Hematopoietic multipotent progenitor cell treated with erythropoietin and hydrocortisone succinate and interleukin-3 and kit ligand, for 6 days (in vitro differentiated cells): ENCODE measurements at places on chromosomes 4 and X.

GRCh38 chrX:100647739-100648138, 3.7 kb downstream of the SRPX2 start:
- no peak for DNase-seq

- no peak for DNase-seq
Measured at GRCh38 chrX:7294483-7294882, 146.5 kb upstream of the PUDP start.

- DNase-seq: peak; percentile 26
Measured at GRCh38 chr4:143202824-143203223, 18.1 kb downstream of the USP38 start.

DNA sequence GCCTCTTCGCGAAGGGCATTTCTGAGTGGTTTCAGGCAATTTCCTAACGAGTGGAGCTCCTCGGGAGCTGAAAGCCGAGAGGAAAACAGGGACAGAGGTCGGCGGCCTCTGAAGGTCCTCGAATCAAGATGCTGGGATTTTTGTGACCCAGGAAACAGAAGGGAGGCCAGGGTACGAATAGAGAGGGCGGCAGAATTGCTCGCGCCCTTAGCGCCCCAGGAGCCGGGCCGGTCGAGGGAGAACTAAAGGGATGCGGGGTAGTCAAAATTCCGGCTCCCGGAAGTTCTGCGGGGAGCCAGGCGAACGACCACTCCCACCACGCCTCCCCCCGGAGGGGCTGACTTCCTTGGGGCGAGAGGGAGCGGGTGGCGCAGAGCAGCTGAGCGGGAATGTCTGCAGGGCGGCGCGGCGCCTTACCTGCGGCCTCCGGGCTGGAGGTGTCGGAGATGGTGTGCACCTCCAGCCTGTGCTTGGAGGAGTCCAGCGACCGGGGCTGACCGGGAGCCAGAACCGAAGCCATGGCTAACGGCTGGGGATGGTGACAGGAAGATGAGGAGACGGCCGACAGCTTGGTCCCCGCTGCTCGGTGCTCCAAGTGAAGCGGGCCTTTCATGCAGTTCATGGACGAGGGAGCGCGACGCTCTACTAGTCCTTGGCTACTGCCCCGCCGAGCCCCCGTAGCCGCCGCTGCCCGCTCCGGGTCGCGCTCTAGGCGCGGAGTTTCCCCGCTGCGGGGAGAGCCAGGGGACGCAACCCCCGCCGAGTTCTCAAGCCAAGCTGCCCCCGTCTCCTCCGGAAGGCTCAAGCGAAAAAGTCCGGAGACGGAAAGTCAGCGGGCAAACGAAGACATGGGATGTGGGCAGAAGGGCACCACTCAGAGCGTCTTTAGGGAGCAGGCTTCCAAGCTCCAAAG, 782 bp downstream of the PITX2 start:
- DNase-seq: no peak

DNA sequence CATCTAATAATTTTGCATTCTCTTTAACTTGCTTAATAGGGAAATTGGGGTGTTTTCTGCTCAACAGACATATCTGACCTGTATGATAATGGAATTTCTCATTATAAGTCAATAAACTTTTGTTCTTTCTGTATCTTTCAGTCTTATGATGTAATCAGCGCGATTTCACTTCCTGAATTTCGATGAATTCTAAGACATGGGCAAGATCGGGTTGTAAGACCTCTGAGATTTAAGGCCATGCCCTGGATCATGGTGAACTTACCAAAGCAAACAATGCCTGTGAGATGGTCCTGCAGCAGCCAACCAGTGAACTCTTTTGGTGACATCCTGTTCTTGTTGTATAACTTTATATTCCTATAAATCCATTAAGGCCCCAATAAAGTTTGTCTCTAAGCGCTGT, 88.1 kb downstream of the NBDY start:
- DNase-seq: no peak

DNA sequence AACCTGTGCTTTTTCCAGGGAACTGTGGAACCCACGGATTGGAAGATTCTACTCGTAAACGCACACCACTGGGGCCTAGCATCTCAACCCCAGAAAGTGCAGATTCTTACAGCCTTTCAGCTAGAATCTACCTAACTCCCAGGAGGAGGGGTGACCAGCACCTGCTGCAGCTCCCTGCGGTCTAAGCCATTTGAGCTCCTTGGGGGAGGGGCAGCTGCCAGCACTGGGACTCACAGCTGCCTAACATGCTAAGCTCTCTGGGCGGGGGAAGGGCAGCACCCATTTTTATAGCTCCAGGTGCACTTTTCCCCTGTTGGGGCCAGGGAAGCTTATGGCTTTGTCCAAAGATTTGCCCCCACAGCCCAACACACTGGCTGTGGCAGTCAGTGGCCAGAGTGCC, 595.7 kb upstream of the EPHA5 start:
- DNase-seq: no peak

DNA sequence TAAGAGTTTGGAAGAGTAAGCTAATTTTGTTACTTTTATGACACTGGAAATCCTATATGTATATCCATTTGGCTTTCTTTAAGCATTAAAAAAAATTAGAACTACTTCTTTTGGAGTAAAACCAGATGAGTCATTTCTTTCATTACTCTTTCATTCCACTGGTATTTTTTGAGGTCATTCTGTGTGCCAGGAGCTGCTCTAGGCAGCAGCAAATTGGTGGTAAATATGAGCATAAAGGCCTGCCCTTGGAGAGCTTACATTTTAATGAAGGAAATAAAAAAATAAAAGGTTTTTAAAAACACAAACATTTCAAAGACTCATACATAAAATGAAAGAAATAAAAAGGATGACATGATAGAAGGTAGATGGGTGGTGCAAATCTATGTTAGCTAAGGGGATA, 37.4 kb downstream of the MID1 start:
- DNase-seq: peak; percentile 18

- no peak for DNase-seq
Measured at GRCh38 chr4:32932156-32932555, 2212.0 kb downstream of the PCDH7 start.

DNA sequence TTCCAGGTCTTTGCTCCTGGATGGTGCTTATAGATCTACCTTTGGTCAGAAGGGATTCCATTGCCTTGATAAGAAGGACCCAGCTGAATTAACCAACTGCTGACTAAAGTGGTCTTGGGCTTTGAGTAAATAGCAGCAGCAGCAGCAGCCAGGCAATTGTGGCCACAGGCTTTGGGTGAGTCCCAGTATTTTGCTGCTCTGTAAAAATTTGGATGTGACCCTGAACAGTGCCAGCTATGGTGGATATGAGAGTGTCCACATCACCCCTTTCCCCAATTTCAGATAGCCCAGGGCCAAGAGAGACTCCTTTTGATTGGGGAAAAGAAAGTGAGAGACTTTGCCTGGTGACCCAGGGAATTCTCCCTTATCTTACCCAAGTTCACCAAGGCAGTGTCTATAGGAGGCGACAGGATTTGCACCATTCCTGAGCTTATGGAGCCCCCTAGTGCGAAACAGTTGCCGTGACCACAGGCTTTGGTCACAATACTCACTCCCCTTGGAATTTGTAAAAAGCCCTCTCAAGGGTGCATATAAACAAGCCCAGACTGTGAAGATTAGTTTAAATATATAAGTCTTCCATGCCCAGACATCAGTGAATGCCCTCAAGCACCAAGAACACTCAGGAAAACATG, 518.0 kb downstream of the TMA16 start:
- DNase-seq: peak; percentile 48

DNA sequence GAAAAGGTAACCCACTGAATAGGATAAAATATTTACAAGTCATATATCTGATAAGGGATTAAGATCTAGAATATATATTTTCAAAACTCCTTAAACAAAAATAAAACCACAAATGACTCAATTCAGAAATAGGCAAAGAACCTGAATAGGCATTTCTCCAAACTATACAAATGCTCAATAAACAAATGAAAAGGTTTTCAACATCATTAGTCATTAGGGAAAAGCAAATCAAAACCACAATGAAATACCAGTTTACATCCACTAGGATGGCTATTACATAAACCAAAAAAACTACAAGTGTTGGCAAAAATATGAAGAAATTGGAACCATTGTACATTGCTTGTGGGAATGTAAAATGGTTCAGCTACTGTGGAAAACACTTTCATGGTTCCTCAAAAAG, 167.0 kb upstream of the GALNT7 start:
- DNase-seq: no peak

GRCh38 chrX:129748305-129748704, 9.5 kb downstream of the XPNPEP2 start:
- no peak for DNase-seq

DNA sequence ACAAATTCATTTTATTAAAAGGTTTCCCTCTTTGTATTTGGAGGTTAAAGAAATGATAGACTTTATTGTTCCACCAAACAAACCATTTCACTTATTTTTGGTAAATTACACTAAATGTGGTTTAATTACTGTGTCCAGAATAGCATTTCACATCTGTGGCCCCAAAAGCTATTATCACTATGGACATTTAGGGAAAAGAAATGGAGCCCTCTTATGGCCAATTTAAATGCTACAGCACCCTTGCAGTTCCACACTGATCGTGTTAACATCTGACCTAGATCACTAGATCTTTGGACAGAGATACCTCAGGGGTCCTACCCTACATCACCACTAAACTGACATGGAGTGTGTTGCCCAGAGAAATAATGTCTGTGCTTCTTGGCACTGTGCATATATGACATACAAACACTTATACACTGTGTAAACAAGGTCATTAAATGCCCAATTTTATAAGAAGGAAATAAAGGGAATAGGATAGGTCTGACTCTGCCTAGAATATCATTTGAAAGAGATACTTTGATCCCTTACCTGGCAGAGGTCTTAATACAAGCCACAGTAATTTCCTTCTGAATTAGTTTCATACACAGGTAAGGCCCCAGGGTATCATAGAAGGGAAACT, 163.9 kb downstream of the KDR start:
- peak; percentile 73 for DNase-seq

DNA sequence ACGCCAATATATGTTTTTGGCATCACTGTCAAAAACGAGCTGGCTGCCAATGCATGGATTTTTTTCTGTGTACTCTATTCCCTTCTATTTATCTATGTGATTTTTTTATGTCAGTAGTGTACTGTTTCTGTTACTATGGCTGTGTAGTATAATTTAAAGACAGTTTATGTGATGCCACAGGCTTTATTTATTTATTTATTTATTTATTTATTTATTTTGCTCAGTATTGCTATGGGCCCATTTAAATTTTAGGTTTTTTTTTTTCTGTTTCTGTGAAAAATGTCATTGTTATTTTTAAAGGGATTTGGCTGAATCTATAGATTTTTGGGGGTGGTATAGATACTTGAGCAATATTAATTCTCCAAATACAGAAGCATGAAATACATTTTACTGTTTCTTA, 338.4 kb upstream of the POU3F4 start:
- no peak for DNase-seq

DNA sequence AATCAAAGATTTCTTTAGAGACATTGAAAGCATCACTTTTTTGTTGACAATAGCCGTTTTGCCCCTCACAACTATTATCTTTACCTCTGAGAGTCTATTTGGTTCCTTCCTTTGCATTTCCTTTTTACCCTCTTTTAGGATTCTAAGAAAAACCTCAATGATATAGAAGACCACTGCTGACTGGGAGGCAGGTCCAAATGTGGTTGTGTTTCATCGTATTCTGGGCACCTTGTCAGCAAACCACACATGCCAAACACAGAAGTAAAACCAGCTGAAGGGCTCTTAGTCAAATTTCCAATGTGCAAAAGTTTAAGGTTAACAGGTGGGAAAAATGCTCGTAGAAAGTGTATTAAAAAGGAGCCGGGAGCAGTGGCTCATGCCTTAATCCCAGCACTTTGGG, 5.1 kb upstream of the PRMT9 start:
- peak; percentile 71 for DNase-seq

DNA sequence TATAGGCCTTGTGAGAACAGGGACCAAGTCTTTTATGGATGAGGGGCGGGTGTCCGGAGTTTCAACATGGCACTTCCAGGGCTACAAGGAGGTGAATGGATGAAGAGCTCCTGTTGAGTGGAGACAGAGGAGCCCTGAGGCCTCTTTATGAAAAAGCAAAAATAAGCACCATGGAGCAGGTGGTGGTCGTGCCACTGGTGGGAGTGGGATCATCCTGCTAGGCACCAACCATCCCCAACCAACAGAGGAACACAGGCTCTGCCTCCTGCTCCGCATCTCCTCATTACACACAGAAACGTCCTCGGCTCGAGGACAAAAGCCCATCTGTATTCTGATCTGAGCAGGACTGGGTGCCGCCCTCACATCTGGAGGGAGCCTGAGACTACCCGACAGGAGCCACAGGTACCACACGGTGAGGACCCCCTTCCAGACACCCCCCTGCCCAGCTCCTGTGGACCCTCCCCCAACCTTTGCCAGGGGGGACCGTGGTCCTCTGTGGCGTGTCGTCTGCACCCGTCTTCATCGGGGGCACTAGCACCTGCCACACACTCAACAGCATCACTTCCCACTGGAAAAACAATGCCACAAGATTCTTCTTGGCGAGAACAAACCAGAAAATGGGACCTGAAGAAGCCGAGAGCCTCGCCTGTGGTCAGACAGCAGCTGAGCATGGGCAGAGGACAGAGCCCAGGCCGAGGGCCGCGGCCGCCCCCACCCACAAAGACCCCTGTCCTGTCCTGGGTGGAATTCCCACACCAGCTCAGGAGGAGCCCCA, 3.9 kb upstream of the PDE6B start:
- DNase-seq: no peak

DNA sequence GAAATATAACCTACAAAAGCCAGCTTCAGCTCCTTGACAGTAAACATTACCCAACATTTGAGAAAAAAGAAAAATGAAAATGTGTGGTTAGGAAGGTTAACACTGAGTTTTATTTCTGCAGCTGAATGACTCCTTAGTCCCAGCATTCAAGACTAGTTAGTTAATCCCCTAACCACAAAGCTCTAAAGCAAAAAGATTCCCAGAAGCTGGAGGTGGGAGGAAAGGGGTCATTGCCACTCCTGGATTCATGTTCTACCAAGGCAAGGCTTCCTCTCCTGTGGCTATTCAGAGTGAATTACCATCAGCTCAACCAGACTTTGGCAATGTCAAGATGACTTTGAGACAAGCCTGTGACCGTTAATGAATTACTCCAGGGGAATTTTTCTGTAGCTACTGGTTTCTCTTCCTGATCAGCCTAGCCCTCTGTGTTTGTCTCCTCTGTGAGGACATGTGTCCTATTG, 63.6 kb downstream of the HADH start:
- no peak for DNase-seq

DNA sequence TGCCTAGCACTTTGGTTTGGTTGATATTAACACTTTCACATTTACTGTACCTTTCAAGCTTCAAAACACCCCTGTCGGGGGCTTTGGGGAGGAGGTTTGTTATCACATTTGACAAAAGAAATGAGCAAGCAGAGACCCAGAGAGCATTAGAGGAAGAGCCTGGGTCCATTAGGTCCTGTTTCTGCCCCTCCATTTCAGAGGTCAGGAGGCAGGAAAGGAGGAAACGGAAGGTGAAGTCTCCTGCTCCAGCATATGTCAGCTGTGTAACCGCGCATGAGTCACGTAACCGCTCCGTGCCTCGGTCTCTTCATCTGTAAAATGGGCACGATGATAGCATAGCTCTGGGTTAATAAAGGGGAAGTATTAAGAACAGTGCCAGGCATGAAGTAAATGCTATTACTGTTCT, 201.9 kb upstream of the BCOR start:
- no peak for DNase-seq

- DNase-seq: no peak
Measured at GRCh38 chr4:6121941-6122340, 78.4 kb downstream of the JAKMIP1 start.
